Osteoblast (primary cell): ENCODE measurements at places on chromosomes 12 and 14. TPM values are rescaled to one million over a fixed set of nuclear protein-coding genes. Genes with fewer than 3 reads are reported as not detected.

DNA sequence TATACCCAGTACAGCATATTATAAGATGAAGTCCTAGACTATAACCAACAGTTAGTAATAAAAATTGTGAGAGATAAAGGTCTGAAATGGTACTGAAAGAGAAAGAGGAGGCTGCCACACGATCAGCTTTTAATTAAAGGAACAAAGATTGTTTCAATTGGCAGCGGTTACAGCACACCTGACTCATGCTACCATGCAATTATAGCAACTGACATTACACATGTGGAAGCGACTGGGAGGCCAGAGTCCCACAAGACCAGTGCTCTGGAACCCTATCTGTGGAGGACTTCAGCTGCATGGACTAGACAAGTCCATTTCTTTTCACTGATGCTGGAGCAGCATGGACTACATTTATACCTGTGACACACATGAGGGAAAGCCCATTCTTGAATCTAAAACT lies 55.2 kb downstream of the SEL1L start:
- H3K27me3 ChIP-seq, result no peaks in the 10 kb centered on the region
- no peak overlapping the region for H3K4me3 ChIP-seq
- no peak overlapping the region for H3K27ac ChIP-seq
- H3K36me3 ChIP-seq, result peaks cover 53% of the 10 kb centered on the region
- H3K4me1 ChIP-seq, result no peaks in the 10 kb centered on the region

Gene APEX1
- total RNA-seq, result 66.0 and 74.9 TPM in 2 replicates

DNA sequence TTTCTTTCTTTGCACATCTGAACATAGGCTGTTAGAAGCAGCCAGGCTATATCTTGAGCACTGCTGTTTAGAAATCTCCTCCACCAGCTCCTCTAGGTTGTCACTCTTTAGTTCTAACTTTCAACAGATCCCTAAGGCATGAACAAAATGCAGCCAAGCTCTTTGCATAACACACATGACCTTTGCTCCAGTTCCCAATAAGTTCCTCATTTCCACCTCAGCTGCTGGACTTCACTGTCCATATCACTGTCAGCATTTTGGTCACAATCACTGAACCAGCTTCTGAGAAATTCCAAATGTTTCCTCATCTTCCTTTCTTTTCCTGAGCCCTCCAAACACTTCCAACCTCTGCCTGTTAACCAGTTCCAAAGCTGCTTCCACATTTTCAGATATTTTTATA lies 27.6 kb upstream of the C14orf132 start:
- H3K4me1 ChIP-seq, result no peaks in the 10 kb centered on the region
- no peaks in the 10 kb centered on the region for H3K36me3 ChIP-seq
- no peak overlapping the region for H3K27ac ChIP-seq
- H3K4me3 ChIP-seq, result no peak overlapping the region
- DNase-seq, result no peak

- no peak overlapping the region for H3K4me3 ChIP-seq
- no peaks in the 10 kb centered on the region for H3K27me3 ChIP-seq
- H3K27ac ChIP-seq, result no peak overlapping the region
- no peaks in the 10 kb centered on the region for H3K36me3 ChIP-seq
Observed at GRCh38 chr14:89773151-89773550, 181.4 kb downstream of the EFCAB11 start.

Gene CCDC85C
- 3.2 and 3.6 TPM in 2 replicates for total RNA-seq

Gene NRIP2
- 0.59 TPM in 1 of 2 replicates, not detected in the other for total RNA-seq
